ENCODE measurements at places on chromosomes 5 and 9. TPM values are rescaled to one million over a fixed set of nuclear protein-coding genes. Genes with fewer than 3 reads are reported as not detected.

The CCDC192 gene
- 12.9 TPM for total RNA-seq

- no peak for DNase-seq
Observed at GRCh38 chr5:32679218-32679617, 31.9 kb upstream of the NPR3 start.

DNA sequence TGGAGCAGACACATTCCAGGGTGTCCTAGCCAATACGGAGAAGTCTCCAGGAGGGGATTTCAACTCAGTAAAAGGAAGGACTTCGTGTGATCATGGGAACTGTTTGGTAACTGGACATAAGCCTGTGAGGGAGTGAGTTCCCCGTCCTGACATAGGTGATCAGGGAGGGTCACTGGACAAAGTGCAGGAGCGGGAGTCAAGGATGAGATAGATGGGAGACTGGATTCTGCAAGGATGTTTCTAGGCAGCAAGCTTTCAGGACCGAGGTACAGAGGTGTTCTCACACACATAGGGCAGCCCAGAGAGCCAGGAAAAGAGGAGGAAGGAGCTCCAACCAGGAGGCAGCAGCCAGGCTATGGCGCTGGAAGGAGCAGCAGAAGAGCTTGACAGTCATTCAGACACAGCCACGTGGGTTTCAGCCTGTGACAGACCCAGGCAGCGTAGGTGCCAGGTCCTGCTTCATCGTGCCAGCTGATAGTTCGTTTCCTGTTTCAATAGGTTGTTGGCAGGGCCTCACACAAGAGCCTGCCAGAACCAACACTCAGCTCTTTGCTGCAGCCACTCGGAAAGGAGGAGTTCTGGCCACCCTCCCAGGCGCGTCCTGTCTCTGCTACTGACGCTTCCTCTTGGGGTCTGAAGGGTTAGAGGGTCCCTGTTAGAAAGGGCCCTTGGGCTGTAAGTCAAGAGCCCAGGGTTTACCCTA, 84.1 kb downstream of the AMBP start:
- peak; percentile 89 for DNase-seq

DNA sequence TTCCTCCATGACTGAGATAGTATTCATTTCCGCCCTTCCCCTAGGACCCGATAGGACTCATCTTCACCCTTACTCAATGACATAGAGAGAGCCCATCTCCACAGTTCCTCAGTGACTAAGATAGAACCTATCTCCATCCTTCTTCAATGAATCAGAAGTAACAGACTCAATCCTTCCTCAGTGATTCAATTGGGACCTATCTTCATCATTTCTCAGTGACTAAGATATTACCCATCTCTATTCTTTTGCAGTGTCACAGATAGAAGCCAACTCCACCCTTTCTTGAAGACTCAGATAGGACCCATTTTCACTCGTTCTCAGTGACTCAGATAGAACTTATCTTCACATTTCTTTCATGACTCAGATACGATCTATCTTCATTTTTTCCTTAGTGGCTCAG, 164.6 kb downstream of the FBXO4 start:
- DNase-seq, result no peak

DNA sequence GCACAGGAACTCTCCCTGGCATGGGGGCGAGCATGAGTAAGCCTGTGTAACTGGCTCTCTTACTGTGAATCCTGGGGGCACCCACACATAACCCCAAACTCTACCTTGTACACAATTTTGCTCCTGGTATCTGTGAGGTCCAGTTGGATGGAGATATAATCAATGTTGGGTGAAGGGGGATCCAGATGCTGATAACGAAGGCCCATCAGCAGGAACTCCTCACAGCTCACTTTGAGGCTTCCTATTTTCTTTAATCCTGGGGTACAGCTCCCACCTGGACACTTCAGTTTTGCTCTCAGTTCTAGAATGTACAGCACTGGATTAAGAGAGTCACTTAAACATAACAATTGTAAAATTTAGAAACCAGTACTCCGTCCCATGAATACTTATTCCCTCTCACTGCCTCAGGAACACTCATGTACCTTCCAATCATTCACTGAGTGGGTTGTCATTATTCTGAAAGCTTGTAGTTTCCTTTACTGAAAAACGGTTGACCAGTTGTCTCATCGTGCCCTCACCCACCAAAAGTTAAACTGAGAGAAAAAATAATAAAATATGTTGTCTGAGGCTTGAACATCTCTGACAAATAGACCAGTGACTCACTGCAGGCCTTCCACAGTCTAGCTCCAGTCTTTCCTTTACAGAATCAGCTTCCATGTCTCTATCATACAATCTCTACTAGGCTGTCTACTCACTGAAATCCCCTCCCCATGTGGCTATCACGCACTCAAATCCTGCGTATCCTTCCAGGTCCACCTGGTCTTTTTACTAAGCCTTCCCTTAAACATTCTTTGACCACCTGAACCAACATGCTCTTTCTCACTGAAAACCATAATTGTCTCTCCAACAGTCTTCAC, 52.6 kb downstream of the FREM1 start:
- no peak for DNase-seq

DNA sequence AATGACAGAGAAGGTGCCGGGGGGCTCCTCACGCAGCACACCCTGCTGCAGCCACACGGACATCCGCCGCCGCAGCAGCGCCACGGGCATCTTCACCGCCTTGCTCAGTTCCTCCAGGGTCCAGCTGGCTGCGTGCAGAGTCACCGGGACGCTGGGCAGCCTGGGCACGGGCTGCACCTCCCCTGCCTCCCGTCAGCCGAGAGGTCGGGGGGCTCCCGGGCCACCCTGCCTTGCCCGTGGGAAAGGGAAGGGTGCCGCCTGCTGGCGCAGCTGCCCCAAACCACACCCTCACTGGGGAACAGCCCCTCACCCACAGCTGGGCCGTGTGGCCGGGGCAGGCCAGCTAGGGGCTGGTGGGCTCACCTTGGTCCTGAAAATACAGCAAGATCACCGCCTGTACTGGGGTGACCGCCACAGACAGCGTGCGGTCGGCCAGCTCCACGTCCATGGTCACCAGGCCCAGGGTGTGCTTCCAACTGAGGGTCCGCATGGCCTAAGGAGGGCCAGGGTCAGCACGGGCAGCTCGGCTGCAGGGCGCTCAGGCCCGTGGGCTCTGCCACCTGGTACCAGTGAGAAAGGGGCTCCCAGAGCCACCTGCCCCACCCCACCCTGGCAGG, 3.6 kb upstream of the TMEM210 start:
- DNase-seq, result no peak

The DMRT2 gene
- 1.7 TPM for total RNA-seq

DNA sequence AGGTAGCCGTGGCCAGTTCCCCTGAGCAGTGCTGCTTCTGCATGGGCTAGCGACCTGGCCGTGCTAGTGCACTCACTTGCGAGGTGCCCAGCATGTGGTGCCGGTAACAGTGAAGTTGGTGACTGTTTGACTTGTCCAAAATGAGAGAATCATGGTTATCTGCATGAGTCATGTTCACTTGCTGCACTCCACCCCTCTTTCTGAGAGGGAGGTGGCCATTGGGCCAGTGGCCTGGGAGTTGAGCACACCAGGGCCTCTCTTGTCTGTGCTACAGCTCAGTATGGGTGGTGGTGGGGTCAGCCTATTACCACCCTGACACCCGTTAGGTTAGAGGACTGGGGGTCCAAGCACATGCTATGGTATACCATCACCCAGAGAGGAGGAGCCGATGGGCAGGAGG, 55.4 kb upstream of the GARNL3 start:
- no peak for DNase-seq

DNA sequence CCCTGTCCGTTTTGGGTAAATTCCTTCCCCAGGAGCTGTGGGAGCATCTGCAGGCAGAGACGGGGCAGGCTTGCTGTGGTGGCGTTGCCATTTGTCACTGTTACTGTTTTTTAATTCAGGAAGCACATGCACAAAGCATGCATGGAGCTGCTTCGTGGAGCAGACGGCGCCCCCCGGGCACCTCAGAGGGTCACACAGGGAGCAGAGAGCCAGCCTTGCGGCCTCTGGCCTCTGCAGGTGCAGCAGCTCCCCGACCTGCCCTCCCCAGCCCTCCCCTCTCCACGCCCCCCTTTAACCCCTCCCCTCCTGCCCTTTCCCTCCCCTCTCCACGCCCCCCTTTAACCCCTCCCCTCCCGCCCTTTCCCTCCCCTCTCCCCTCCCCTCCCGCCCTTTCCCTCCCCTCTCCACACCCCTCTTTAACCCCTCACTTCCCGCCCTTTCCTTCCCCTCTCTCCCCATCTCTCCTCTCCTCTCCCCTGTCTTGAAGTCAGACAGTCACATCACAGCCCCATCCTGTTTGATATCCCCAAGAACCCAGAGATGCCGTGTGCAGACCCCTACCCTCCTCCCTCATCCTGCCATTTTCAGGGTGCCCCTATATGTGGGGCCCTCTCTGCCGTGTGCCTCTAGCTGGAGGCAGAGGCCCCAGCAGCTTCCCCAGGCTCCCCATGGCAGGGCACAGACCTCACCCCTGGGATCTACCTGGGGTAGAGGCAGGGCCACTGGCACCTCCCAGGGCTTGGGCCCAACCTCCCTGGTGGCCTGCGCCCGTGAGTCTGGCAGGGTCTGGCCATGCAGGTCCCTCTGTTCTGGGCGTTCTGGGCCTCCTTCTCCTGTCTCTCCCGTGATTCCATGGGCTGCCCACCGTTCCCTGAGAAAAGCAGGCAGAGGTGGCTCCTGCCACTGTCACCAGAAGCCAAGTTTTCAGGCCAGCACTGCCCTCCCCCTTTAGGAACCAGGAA, 29.6 kb upstream of the UBAC1 start:
- DNase-seq, result no peak

DNA sequence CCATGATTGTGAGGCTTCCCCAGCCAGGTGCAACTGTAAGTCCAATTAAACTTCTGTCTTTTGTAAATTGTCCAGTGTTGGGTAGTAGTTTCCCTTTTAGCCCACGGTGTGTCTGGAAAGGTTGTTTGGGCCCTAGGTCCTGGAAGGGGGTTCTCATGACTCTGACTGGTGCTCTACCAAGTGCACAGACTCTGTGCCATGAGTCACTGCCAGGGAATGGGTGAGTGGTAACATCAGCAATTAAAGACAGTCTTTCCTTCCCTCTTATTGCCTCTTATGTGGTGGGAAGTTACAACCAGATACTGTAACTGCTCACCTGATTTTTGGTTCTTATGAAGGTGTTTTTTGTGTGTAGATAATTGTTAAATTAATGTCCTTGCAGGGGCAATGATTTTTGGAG, 141.2 kb downstream of the PRDM9 start:
- no peak for DNase-seq

GRCh38 chr5:150043657-150044328, 42.6 kb downstream of the CSF1R start:
- DNase-seq, result no peak

The IL7R gene
- total RNA-seq, result 17.5 TPM

The FUT7 gene
- 0.24 TPM for total RNA-seq

- DNase-seq, result peak; percentile 83
Observed at GRCh38 chr5:56585999-56586691, 229.2 kb upstream of the MAP3K1 start.

- DNase-seq, result no peak
Observed at GRCh38 chr9:133371261-133371711, 4.6 kb downstream of the SURF4 start.

Measured in testis (tissue), 5 donors.